ENCODE measurements at places on chromosomes 11 and 22.

DNA sequence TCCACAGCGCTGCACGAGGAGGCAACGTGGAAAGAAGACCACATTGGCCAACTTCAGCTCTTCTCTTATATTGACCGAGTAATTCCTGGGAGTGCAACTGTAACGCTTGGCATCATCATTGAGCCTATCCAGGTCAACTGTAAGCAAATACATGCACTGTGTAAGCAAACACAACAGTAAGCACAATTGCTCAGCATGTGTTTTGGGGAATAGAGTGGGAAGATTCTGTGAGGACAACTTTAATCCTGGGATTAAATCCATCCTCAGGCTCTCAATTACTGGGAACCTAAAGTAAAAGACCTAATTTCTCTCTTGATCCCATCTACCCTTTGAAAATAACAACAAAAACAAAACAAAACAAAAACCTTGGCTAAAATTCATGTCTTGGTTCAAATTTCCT is 109.5 kb upstream of the DDI1 start:
- no peak for DNase-seq

DNA sequence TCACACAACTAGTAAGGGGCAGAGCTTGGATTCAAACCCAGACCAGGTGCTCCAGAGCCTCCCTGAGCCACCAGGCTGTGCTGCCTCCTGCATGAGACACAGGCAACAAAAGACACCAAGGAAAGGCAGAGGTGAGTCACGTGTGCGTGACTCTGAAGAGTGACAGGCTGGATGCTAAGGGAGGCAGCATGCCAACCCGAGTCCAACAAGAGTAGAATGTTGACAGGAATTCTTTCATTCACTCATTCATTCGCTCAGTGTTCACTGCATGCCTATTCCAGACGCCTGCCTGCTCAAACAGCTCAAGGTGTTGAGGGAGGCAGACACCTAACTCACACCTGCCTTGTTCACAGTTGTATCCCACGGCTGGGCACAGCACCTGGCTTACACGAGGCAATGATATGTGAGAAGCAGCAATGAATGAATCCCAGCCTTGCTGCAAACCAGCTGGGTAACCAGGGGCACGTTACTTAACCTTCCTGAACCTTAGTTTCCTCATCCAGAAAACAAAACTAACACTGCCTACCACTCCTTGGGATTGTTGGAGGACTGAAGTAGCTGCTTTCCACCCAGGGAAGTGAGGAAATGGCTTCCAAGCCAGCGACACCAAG is 73.8 kb upstream of the ARFGAP3 start:
- DNase-seq: no peak

DNA sequence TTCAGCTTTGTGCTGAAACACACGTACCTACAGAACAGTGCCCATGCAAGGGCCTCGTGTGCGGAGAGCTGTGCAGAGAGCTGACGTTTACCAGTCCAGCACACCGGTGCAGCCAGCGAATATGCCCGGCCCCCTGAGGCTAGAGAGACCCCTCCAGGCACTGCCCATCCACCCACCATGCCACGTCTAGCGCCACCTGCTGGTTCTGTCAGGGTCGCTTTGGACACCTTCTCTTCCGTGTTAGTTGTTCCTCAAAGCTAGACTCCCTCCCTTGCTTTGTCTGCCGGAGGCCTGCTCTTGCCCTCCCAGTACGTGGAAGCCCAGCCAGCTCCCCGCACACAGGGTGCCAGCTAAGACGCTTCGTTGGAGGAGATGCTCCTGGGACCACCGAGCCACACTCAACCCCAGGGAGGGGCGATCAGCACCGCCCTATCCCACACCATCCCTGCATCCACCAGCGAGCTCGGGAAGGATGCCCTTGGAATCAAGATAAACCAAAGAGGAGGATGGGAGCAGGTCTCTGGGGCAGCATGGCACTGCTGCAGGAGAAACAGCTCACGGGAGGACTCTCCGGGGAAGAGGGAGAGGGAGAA is 43.4 kb downstream of the CPT1A start:
- DNase-seq: no peak

- DNase-seq: no peak
Measured at GRCh38 chr22:31332886-31333285, 13.3 kb downstream of the PATZ1 start.

GRCh38 chr11:61482513-61482912 is 26.0 kb upstream of the LRRC10B start:
- no peak for DNase-seq

- DNase-seq: peak; percentile 79
Measured at GRCh38 chr11:47552566-47553405, at the start of gene CELF1. TSS of gene CELF1 (minus strand) at chr11:47553132. CDS start at chr11:47499523, 53,609 bp downstream.

DNA sequence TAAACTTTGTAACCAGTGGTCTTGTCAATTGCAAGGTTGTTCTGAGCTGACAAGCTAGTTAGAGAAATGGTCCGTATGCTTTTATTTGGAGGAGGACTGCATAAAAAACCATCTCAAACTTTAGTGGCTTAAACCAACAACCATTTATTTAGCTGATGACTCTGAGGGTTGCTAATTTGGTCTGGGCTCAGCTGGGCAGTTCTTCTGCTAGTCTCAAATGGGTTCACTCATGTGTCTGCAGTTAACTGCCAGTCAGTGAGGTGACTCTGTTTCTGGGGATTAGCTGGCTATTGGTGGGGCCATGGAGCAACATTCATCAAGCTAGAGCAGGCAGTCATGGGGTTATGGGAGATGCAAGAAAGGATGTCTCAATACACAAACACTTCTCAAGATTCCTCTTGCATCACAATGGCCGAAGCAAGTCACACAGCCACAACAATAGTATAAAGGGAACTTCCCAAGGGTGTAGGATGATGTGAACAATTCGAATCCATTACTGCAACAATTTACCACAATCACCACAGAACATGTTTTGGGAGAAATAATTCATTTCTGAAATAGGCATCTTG is 521.9 kb downstream of the INSC start:
- DNase-seq: no peak

DNA sequence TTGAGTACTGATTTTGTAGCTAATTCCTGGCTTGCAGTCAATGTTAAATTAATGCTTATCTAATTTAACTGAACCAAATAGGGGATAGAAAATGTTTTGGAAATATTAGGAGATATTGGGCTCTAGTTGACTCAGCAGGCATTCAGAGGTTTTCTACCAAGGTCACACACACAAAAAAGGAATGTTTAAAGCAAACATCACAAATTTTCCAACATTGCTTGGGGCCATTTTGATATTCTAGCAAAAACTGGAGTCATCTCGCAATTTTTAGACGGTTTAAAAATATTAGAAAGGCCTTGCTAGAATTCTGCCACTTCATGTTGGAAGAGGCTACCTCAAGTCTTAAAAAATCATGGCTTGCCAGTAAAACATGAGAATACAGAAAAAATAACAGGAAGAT is 2082.1 kb upstream of the RAG2 start:
- no peak for DNase-seq

- DNase-seq: no peak
Measured at GRCh38 chr11:131964698-131965483, 594.5 kb downstream of the NTM start.
